ENCODE measurements at places on chromosomes 11 and 22.

- H3K4me1 ChIP-seq = peaks cover 56% of the 10 kb centered on the region
- H3K27me3 ChIP-seq = no peaks in the 10 kb centered on the region
- H3K4me3 ChIP-seq = peak overlapping the region; percentile 99
- peak overlapping the region; percentile 98 for H3K27ac ChIP-seq
Observed at GRCh38 chr11:312092-312816, 1.6 kb upstream of the IFITM1 start.

DNA sequence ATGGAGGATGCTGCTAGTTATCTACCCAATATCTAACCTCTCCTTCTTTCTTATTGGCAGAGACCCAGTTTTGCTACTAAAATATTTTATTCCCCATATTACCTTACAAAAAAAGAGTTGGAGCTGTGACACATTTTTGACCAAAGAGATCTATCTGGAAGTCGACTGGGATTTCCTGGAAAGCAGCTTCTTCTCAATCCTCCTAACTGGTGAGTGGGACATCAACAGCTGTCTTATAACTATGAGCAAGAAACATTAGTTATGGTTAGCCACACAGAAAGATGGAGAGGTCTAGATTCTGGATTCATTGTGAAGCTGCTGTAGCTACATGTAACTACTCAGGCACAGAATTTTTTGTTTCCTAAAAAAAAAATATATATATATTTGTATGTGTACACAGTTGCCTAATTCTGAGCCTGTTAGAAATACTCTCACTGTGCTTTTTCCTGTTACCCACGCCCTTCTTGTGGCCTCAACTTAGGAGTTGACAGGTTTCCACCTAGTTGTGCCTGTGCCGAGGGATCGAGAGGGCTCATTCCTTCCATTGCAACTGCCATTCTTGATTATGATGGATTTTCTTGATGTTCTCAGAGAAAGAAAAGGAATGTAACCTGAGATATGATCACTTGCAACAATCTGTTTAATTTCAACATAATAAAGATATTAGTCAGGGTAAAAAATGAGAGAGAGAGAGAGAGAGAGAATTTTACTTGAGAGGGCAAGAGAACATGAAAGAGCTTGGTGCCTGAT lies 142.0 kb downstream of the SLC17A6 start:
- H3K36me3 ChIP-seq = no peaks in the 10 kb centered on the region
- H3K4me1 ChIP-seq = no peaks in the 10 kb centered on the region

- peaks cover 2% of the 10 kb centered on the region for H3K36me3 ChIP-seq
- H3K27ac ChIP-seq = no peak overlapping the region
- H3K4me1 ChIP-seq = no peaks in the 10 kb centered on the region
Observed at GRCh38 chr11:58142761-58143160, 17.4 kb upstream of the OR9I1 start.

- H3K4me1 ChIP-seq = no peaks in the 10 kb centered on the region
- no peaks in the 10 kb centered on the region for H3K27me3 ChIP-seq
- H3K27ac ChIP-seq = no peak overlapping the region
- no peak for DNase-seq
- no peaks in the 10 kb centered on the region for H3K36me3 ChIP-seq
Observed at GRCh38 chr11:26964339-26964738, 29.6 kb upstream of the FIBIN start.

GRCh38 chr11:92397221-92397755 lies 172.7 kb downstream of the FAT3 start:
- no peak overlapping the region for H3K27ac ChIP-seq
- H3K36me3 ChIP-seq = peaks cover 2% of the 10 kb centered on the region
- no peaks in the 10 kb centered on the region for H3K27me3 ChIP-seq
- DNase-seq = no peak
- H3K4me1 ChIP-seq = no peaks in the 10 kb centered on the region
- H3K4me3 ChIP-seq = no peak overlapping the region

- DNase-seq = no peak
- peak overlapping the region; percentile 57 for H3K4me3 ChIP-seq
- H3K27me3 ChIP-seq = peaks cover 10% of the 10 kb centered on the region
- peak overlapping the region; percentile 91 for H3K27ac ChIP-seq
- H3K36me3 ChIP-seq = peaks cover 3% of the 10 kb centered on the region
- H3K4me1 ChIP-seq = peaks cover 27% of the 10 kb centered on the region
Observed at GRCh38 chr11:10407749-10408685, 47.0 kb upstream of the AMPD3 start.

DNA sequence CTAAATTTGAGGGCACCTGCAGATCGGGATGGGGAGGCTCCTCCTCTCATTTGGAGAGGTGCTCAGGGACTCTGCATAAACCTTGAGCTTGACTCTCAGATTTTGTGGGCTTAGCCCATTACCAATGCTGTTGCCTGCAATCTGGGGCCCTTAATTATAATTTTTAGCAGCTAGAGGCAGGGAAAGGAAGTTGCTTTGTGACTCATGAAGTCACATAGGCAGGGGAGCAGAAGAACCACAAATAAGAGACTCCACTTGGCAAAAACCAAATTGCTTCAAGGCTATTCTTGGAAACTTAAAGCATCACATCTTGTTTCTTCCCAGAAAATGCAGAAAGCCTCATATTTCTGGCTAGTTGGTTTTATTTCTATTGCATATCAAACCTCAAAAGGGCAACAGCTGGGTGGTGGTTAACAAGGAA lies 46.9 kb downstream of the MICAL2 start:
- peak overlapping the region; percentile 25 for H3K4me3 ChIP-seq
- H3K27ac ChIP-seq = peak overlapping the region; percentile 79
- DNase-seq = no peak
- peaks cover 26% of the 10 kb centered on the region for H3K4me1 ChIP-seq

All from T-helper 17 cell (primary cell).